ENCODE measurements at places on chromosomes 5 and 9.

DNA sequence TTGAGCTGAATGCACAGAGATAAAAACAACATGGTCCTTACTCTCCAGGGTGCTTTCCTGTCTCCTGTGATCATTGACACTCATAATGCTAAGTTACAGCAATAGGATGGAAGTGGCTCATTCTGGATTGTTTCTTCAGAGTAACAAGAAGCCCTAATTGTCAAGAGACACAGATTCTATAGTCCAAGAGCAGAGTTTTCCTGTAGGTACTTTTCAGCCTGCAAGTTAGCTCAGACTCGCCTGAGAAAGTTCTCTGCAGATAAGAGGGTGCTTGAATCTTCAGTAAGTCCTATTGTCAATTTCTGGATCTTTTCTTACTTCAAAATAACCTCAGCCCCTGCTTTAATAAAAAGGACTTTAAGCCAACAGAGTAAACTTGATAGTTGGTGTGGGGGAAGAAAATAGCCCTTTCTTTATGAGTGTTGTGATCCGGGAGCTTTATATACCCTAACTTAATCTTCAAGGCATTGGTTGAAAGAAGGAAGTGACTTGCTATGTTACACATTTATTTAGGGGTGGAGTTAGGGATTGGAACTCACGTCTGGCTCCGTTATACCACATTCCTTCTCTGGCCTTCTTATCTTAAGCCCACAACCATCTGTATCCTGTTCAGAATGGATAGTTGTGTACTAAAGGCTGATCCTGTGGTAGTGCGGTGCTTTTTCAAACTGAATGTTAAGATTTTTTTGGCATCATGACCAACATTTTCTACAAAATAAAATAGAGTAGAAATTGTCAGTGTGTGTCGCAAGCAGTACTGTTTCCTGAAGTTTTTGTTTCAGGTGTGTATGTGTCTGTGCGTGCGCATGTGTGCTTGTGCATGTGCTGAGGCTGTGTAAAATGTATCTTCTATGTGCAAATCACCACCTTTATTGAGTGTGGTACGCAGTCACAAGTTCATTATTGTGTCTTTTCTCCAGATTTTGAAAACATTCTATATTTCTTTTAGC lies 173.9 kb downstream of the WDR70 start:
- DNase-seq: no peak

- DNase-seq: no peak
These were observed 1058.7 kb upstream of the ACO1 start for GRCh38 chr9:31325778-31326177.

GRCh38 chr9:14985419-14985818 lies 75.2 kb upstream of the FREM1 start:
- no peak for DNase-seq

- peak; percentile 40 for DNase-seq
These were observed 41.6 kb downstream of the MYO10 start for GRCh38 chr5:16894236-16895057.

DNA sequence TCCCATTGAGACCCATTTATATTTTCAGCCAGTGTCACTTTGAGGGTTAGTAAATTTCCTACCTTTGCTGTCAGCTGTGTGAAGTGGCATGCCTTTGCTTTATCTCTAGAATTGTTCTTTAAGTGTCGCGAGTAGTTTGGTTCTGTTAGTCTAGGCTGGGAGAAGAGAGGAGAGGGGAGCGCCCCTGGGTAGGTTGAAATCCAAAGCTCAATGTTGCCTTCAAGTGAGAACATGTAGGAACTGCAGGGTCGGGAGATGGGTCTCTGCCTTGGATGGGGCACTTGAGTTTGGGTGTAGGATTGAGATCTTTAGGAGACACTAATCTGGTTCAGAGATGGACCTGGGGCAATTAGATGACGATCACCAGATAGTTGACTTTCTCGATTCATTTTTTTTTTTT lies 46.3 kb downstream of the STC2 start:
- no peak for DNase-seq

- DNase-seq: no peak
These were observed 15.7 kb downstream of the TPPP start for GRCh38 chr5:677131-678101.

All from NCI-H1105 treated with DMSO at 0.1 percent for 48 hours (cell line).